ENCODE measurements at places on chromosomes 7 and 10.

GRCh38 chr7:26489906-26490639 lies 198.4 kb downstream of the SNX10 start:
- no peak for DNase-seq

DNA sequence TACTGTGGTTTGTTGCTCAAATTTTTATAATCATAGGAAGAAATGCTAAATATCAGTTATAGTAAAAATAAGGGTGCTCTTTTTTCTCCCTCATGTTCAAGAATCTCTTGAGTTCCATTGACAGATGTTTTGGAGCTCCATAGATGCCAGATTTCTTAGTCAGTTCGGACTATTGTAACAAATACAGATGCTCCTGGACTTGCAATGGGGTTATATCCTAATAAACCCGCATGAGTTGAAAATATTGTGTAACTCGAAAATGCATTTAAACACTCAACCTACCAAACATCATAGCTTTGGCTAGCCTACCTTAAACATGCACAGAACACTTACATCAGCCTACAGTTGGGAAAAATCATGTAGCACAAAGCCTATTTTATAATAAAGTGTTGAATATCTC lies 100.7 kb upstream of the CSTF2T start:
- DNase-seq = no peak

DNA sequence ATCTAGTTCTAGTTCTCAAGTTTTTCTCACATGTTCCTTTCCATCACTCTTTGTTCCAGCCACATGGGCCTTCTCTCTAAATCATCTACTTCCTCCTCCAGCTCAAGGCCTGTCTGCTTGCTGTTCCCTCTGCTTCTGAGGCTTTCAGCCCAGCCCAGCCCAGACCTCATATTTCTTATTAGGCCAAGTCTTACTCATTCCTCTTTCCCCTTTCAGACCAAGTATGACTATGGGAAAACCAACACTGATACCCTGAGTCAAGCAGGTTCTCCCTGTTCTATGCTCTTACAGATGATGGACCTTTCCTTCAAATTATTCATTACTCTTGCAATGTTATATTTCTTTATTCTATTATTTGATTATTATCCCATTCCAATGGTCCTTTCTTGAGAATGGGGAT lies 80.3 kb upstream of the SEM1 start:
- DNase-seq = no peak

GRCh38 chr10:114953047-114953446 lies 15.1 kb downstream of the TRUB1 start:
- no peak for DNase-seq

- peak; percentile 1 for DNase-seq
These were observed 261.4 kb upstream of the ZWINT start for GRCh38 chr10:56622335-56622973.

DNA sequence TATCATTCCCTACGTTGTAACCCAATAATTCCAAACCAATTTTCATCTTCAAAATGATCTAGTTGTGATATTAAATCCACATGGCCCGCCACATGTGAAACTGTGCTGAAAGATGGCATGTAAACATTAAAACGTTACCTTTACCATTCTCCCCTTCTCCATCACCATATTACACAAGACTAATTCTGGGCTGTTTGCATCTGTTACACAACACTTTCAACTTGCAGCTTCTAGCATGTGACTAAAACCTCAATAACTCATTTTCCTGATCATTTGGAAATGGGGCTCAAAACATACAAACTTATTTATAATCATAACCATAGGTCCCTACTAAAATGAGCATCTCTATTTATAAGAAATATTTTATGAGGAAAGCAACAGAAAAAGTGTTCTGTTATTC lies 4.7 kb downstream of the MTERF1 start:
- DNase-seq = no peak

DNA sequence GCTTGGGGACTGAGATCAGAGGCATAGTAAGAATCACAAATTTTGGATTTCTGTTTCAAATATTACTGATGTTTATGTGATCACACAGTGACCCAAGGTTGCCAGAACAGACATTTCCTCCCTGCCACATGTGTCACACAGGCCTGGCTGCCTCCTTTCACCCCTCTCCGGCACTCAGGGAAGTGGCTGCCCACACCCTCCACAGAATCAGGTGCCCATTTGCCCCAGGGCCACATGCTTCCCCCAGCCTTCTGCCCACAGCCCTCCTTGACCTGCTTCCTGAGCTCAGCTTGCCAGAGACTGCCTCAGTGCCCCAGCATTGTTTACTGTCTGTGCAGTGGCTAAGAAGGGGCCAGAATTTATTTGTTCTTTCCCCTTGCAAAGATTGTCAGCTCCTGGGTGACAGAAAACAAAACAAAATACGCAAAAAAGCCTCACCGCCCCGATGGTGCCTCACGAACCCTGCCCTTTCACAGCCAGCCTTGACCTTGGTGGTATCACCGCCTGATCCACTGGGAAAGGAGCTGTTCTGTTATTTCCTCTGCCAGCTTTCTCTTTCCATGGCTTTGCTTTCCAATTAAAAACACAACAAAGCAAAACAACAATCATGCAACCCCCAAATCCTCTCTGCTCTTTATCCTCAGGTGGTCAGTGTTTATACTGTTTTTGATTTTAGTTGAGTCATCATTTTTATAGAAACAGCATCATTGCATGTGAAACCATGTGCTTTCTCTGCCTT lies 52.8 kb downstream of the CHN2 start:
- DNase-seq = no peak

DNA sequence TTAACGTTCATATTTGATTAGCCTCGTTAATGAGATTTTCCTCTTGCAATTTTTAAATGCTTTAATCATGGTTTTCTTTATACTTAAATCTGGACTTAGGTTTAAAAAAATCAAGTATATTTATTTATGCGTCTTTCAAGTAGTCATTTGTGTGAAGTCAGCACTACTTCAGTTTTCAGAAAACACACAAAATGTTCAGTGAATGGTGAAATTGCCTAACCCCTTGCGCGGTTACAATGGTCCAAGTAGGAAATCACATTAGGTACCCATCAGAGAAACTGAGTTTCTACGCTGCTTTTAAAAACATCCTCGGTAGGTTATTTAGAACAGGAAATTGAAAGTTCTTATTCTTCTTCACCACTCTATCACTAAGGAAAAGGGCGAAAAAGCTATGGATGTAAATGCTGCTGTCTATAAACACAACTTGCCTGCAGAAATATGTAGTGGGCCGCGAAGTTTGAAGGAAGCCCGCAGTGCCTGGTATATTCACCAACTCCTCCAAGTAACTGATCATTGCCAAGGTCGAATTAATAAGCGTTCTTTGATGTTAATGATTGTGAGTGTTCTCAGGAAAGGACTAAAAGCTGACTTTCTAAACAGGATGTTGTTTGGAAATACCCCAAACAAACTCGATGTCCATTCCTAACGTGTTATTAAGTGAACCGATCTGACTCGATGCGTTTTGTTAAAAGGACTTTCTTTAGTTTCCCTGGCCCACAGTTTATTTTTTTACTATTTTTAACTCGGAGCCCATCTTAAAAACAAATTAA lies 1.0 kb downstream of the SYPL1 start:
- no peak for DNase-seq

All from LNCaP clone FGC (cell line).